ENCODE measurements at places on chromosomes 4 and X.
A peak's percentile ranks its signal among the peaks of the same experiment; 100 is the strongest.

- DNase-seq = no peak
These were observed 51.4 kb upstream of the BCLAF3 start for GRCh38 chrX:20042221-20042620.

DNA sequence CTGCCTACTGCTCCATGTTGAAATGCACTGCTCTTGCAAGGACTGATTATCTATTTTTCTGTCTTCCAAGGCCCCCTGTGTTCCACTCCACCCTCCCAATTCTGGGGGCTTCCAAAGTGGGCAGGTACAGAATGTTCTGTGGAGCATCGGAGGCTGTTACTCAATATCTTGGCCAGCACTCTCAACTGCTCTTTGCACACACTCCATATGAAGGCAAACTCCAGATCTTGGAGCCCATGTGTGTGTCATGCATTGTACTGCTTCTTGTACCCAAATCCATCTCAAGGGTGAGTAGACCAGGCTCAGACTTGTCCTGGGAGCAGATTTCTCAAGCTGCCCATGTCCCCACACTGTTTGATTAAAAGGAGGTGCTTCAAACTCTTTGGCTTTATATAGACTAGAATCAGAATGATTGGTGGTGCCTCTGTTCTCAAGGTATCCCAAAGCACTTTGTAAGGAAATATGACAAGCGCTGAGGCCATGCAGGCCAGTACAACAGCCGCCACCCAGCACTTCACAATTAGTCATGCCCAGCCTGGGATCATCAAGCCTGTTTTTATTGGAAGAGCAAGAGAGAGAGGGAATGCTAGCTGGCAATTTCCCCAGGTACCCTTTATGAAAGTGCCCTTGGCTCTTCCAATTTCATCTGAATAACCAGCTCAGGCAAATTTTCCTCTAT is 44.3 kb downstream of the AR start:
- no peak for DNase-seq

DNA sequence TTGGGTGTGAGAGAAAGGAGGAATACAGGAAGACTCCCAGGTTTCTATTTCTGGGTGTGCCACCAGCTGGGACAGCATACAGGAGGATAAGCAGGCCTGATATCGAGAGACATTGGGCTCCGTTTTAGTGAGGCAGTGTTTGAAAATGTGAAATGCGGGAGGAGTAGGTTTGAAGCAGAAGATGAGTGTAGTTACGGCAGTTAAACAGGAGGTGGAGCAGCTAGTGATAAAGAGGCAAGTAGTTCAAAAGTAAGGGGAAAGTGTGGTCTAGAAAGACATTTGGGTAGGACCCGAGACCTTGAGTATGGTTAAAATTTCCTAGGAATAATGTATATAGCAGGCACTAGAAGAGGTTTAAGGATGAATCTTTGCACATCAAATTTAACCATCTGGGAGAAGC is 42.4 kb downstream of the DCUN1D4 start:
- DNase-seq = peak; percentile 5

DNA sequence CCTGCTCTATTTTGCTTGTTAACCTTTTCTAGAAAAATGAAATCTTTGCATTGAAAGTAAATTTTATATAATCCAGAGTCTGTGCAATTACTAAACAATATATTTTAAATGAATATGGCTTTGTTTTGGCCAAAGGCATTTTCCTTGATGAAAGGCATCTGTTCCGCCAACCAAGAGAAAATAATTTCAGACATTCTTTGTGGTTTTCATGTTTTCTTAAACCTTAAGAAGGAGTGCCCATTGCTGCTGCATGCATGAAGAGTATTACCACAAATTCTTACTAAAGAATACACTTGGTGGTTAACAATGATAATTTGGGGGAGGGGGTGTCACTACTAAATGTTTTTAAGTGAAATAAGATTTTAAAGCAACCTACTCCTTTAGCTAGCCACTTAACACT is 2.7 kb upstream of the PDGFC start:
- no peak for DNase-seq

GRCh38 chr4:133799717-133800315 is 401.8 kb downstream of the PABPC4L start:
- DNase-seq = no peak

DNA sequence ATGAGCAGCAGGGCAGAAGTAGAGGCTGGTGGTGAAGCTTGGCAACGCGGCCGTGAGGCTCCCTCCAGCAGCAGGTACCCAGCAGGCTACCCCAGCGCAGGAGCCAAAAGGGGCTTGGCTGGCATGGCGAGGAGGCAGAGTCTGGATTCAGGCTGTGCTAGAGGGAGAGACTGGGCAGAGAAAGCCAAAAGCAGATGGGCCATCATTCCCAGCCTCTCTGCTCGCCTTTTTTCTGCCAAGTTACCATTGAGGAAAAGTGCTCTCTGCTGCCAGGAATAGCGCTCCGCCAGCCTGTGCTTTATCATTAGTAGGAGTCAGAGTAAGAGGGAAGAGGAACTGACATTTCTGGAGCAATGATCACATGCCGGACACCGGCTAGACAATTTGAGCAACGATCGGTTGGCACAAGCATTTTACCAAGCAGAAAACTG is 28.7 kb upstream of the MAP3K15 start:
- no peak for DNase-seq

GRCh38 chr4:94678896-94679295 is 78.9 kb upstream of the BMPR1B start:
- no peak for DNase-seq

DNA sequence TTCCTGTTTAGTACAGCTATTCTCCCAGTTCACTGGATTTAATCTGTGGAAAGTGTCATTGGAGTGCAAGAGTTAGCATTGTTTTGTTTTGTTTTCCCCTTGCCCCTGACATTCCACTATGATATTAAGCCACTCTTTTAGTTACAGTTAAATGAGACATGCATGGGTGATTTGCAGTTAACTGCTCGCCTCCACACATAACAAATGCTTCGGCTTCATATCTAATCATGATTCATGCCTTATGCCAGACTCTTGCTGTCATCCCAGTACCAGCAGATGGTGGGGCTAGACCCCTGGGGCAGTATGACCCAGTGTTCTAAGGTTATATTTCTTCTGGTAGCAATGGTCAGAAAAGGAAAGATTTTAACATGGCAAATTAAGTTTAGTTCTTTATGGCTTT is 80.1 kb downstream of the RAP1GDS1 start:
- DNase-seq = no peak

DNA sequence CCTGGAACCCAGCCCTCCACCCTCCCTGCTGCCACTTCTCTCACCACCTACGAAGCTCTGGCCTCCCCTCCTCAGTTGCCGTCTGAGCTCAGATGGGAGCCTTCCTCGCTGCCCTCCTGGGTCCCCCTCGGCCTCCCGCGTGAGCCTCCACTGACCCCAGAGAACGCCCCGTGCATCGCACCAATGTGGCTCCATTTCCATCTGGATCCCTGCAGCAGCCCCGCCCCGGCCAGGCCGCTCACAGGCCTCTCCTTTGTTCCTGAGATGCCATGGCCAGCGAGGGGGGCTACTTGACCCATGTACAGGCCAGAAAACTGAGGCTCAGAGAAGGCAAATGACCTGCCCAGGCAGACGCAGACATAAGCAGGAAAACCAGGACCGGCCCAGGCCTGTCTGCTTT is 242.4 kb upstream of the PSAPL1 start:
- no peak for DNase-seq

GRCh38 chr4:181597766-181598165 is 645.4 kb upstream of the TENM3 start:
- peak; percentile 78 for DNase-seq

DNA sequence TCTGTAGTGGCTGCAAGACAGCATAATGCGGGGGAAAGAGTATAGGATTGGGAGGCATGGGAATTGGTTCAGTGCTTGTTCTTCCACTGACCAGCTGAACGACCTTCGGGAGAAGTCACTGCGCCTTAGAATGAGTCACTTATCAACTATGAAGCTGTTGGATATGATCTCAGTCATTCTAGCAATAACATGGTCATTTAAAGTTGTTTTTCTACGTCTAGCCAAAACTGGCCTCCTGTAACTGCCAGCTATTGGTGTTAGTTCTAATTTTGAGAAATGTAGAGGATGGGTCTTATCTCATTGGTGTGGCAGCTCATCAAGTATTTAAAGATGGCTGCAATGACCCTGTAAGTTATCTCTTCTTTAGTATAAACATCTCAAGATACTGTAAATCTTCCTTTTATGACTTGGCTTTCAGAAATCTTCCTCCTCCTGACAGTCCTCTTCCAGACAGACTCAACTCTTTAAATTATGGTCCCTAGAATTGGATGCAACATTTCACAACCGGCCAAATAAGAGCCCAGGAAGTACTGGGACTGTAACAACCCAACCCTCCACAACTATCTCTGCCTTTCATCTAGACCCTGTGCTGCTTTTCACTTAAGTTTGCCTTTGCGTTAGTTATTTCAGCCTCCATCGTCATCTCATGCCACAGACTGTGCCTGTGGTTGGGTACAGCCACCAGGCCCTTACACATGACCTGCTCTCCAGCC is 243.3 kb downstream of the CBR4 start:
- DNase-seq = no peak

GRCh38 chr4:52957220-52957686 is 95.1 kb downstream of the RASL11B start:
- peak; percentile 99 for DNase-seq

GRCh38 chr4:139368998-139369397 is 66.7 kb upstream of the NDUFC1 start:
- peak; percentile 58 for DNase-seq

GRCh38 chr4:150318971-150319370 is 240.7 kb downstream of the DCLK2 start:
- no peak for DNase-seq
